Upper lobe of left lung (tissue), 6 donors: ENCODE measurements at places on chromosomes 6 and 20. TPM values are rescaled to one million over a fixed set of nuclear protein-coding genes. Genes with fewer than 3 reads are reported as not detected.

Gene CLPSL1
- not detected for total RNA-seq

Gene DST
- total RNA-seq: 330 TPM

Gene SIGLEC1
- 57.6 TPM for total RNA-seq

Gene ALDH5A1
- 10.2 TPM for total RNA-seq

Gene ENPP4
- 20.2 TPM for total RNA-seq

Gene PXMP4
- 30.1 TPM for total RNA-seq

Gene KIAA1755
- total RNA-seq: 2.1 TPM

Gene NHLRC1
- 1.9 TPM for total RNA-seq

Gene EFCAB8
- total RNA-seq: 1.7 TPM

Gene ESR1
- 1.3 TPM for total RNA-seq

Gene TENT5A
- 21.9 TPM for total RNA-seq

Gene TOX2
- 23.4 TPM for total RNA-seq

DNA sequence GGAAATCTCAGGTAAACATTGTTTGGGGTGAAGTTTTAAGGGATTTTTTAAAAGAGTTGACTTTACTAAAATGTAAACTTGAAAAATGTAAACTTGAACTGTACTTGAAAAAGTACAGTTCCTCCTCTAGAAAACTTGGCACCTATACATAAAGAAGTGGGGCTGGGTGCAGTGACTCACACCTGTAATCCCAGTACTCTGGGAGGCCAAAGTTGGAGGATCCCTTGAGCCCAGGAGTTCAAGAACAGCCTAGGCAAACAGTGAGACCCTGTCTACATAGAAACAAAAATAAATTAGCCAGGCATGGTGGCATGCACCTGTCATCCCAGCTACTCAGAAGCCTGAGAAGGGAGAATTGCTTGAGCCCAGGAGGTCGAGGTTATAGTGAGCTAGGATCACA is 7.2 kb downstream of the BTBD9 start:
- peaks cover 19% of the 10 kb centered on the region for H3K4me1 ChIP-seq
- peak; percentile 37 for DNase-seq
- H3K36me3 ChIP-seq: no peaks in the 10 kb centered on the region

DNA sequence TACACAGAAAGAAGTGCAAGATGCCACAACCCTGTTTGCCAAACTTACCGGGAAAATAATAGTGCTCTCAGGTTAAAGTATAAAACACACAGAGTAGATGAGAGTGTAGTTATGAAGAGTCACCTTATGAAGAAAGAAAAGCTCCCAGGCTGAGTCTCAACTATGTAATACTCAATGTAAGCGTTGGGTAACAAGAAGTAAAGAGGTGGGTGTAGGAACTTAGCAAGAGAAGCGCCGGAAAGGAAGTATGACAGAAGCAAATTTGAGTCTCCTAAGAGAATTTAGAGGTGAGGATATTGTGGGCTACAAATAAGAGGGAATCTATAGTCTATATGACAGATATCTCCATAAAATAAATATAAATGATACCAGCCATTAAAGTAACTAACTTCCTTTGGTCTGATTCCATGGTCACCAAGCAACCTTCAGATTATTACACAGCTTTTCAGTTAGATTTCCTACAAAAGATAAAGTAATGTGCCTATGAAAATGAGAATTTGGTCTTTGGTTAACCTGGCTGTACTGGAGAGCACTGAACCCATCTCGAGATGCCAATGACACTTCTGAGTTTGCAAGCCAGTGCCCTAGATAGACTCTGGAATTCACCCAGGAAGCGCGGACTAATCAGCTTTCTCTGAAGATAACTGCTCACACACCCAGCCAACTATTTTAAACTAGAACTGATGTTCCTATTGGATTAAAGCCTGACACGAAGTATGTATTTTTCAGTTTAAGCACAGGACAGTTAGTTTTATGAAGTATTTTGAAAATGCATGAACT is 1.8 kb downstream of the TUBE1 start:
- H3K4me3 ChIP-seq: no peak overlapping the region
- no peak for DNase-seq
- peaks cover 2% of the 10 kb centered on the region for H3K36me3 ChIP-seq
- no peak overlapping the region for H3K27ac ChIP-seq
- H3K27me3 ChIP-seq: no peaks in the 10 kb centered on the region

DNA sequence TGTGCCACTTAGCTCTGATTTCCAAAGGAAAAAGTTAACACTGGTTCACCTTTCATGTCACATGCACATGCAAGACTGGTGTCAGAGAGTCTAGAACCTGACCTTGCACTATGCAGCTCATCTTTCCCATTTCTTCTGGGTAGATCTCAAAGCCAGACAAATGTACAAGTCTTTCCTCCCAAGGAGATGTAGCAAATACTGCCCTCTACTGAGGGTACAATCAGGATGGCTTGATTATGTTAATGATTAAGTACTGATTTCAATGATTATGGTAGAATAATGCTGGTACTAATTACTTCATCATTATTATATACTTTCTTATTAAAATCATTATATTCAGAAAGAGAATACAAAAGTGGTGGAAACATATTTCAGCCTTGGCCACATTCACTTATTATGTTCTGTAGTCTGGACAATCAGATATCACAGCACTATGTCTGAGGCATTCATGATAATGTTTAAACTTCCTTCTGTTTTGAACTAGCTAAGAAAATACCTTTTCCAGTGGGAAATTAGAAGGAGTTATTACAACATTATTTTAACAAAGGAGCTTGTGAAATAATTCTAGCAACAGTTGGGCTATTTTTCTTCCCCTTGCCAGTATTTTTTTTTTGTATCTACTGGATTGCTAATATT is 68.5 kb upstream of the FOXO3 start:
- H3K36me3 ChIP-seq: no peaks in the 10 kb centered on the region
- H3K27me3 ChIP-seq: no peaks in the 10 kb centered on the region
- no peak for DNase-seq
- H3K27ac ChIP-seq: no peak overlapping the region
- no peaks in the 10 kb centered on the region for H3K4me1 ChIP-seq
- no peak overlapping the region for H3K4me3 ChIP-seq

DNA sequence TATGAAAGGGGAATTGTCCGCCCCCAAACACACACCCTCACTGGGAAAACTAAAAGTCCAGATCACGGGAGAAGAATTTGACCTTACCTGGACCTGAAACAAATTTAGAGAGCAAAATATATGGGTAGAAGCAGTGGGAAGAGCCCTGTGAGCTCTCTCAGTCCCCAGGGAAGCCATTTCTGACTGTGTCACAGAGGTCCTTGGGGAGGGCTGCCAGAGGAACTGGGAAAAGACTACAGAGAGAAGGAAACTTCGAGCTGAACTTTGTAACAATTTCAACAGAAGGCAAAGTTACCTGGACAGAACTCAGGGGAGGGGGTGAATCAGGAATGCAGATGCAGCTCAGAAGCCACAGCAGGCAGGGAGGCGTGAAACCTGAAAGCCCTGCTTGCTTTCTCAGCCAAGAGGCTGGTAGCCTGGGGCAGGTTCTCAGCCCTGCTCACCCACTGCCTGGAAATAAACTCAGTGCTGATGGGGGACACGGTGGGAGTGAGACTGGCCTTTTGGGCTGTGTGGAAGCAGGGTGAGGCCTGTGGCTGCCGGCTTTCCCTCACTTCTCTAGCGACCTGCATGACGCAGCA is 163.8 kb downstream of the TMEM200A start:
- H3K4me1 ChIP-seq: no peaks in the 10 kb centered on the region
- H3K36me3 ChIP-seq: no peaks in the 10 kb centered on the region
- H3K27me3 ChIP-seq: no peaks in the 10 kb centered on the region
- H3K4me3 ChIP-seq: no peak overlapping the region
- H3K27ac ChIP-seq: no peak overlapping the region

GRCh38 chr6:42453654-42454427 is 2.1 kb upstream of the TRERF1 start:
- no peaks in the 10 kb centered on the region for H3K36me3 ChIP-seq
- H3K27ac ChIP-seq: peak overlapping the region; percentile 69
- DNase-seq: peak; percentile 76
- peaks cover 17% of the 10 kb centered on the region for H3K4me1 ChIP-seq
- no peaks in the 10 kb centered on the region for H3K27me3 ChIP-seq

DNA sequence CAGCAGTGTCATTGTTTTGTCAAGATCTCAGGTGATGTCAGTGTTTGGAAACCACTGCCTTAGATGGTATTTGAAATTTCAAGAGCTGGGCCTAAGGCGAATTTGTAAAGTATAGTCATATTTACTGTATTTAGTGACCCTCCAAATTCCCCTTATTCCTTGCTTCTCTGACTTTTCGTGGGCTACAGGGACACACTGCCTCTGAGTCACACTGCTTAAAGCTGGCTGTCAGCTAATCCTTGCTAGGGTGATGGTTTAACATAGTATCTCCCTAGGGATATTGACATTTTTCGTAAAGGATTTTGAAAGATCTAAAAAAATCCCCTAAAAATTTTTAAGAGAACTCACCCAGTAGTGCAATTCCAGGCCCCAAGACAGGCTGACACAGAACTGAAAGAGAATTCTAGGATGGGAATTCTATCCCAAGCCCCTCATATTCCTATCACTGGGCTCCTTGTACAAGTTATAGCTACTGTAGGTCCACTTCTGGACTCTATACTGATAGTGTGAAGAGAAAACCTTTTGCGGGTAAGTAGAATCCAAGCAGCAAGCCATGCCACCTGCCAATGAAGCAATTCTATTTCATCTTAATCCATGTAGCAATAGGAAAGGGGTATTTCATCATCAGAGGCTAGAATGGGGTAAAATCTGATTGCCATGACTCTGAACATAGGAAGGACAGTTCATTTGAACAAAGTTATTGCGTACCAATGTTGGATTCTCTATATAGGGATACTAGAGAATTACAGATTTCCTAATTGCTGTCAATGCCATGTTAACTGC is 4.3 kb downstream of the BMP6 start:
- H3K4me1 ChIP-seq: peaks cover 42% of the 10 kb centered on the region
- no peaks in the 10 kb centered on the region for H3K36me3 ChIP-seq
- peaks cover 7% of the 10 kb centered on the region for H3K27me3 ChIP-seq
- H3K27ac ChIP-seq: peak overlapping the region; percentile 24
- DNase-seq: no peak

GRCh38 chr6:125104425-125104824 is 49.1 kb upstream of the TPD52L1 start:
- H3K27me3 ChIP-seq: no peaks in the 10 kb centered on the region
- H3K36me3 ChIP-seq: no peaks in the 10 kb centered on the region
- no peak overlapping the region for H3K27ac ChIP-seq
- H3K4me3 ChIP-seq: no peak overlapping the region
- no peaks in the 10 kb centered on the region for H3K4me1 ChIP-seq
- no peak for DNase-seq

DNA sequence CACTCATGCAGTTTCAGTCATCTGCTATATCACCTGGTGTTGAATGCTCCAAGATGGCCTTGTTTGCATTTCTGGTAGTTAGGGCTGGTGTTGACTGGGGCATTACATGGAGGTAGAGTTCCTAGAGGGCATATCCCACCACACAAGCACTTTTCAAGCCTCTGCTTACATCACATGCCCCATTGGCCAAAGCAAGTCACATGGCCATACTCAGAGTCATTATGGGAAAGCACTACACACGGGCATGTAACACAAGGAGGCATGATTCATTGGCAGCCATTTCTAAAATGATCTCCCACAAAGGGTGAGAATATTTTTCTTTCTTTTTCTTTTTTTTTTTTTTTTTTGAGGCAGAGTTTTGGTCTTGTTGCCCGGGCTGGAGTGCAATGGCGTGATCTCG is 73.2 kb downstream of the TRMT6 start:
- no peak for DNase-seq
- no peaks in the 10 kb centered on the region for H3K36me3 ChIP-seq
- H3K27me3 ChIP-seq: no peaks in the 10 kb centered on the region
- no peak overlapping the region for H3K27ac ChIP-seq

- no peaks in the 10 kb centered on the region for H3K36me3 ChIP-seq
- no peak overlapping the region for H3K4me3 ChIP-seq
- no peak overlapping the region for H3K27ac ChIP-seq
- H3K27me3 ChIP-seq: no peaks in the 10 kb centered on the region
- no peaks in the 10 kb centered on the region for H3K4me1 ChIP-seq
- no peak for DNase-seq
Observed at GRCh38 chr20:9743871-9744270, 95.0 kb downstream of the PAK5 start.

- no peak for DNase-seq
- no peak overlapping the region for H3K4me3 ChIP-seq
- no peaks in the 10 kb centered on the region for H3K27me3 ChIP-seq
- H3K27ac ChIP-seq: no peak overlapping the region
- no peaks in the 10 kb centered on the region for H3K4me1 ChIP-seq
Observed at GRCh38 chr6:129209355-129209754, 326.4 kb downstream of the LAMA2 start.

GRCh38 chr6:8025191-8025590 is 39.0 kb downstream of the BLOC1S5 start:
- H3K27me3 ChIP-seq: no peaks in the 10 kb centered on the region
- H3K27ac ChIP-seq: no peak overlapping the region
- H3K36me3 ChIP-seq: peaks cover 6% of the 10 kb centered on the region
- H3K4me1 ChIP-seq: peaks cover 14% of the 10 kb centered on the region
- no peak overlapping the region for H3K4me3 ChIP-seq
- DNase-seq: no peak

DNA sequence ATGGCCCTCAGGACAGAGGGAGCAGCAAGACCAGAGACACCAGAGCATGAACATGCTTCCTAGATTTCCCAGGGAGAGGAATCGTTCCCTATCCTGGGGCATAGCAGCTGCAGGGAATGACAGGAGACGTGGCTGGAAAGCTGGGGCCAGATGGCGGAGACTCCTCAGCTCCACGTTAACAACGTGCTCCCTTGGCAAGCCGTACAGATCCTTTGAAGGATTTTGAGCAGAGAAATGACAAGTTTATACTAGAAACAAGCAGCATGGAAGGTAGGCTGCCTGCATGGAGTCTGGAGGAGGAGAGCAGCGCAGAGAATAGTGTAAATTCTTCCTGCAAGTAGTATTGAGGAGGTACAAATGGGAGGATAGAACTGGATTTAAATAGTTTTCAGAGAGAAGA is 11.7 kb downstream of the MYLIP start:
- H3K27ac ChIP-seq: no peak overlapping the region
- H3K4me3 ChIP-seq: no peak overlapping the region
- H3K4me1 ChIP-seq: peaks cover 50% of the 10 kb centered on the region
- H3K36me3 ChIP-seq: peaks cover 42% of the 10 kb centered on the region

DNA sequence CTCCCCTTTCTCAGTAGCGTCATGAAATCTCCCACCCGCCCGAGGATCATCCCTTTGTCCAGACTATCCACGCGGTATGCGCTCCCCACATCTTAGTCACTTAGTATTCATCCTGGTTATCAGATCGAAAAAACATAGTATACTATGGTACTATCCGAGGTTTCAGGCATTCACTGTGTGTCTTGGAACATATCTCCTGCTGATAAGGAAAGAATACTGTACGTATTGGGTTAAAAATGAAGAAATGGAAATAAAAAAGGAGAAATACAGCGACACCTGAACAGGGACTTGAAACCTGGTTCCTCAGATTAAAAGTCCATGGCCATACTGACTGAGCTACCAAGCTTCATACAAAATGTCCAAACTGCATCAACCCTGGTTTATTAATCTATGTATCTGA is 14.0 kb downstream of the HMGN4 start:
- peaks cover 24% of the 10 kb centered on the region for H3K4me1 ChIP-seq
- DNase-seq: no peak
- H3K4me3 ChIP-seq: no peak overlapping the region
- no peaks in the 10 kb centered on the region for H3K27me3 ChIP-seq

GRCh38 chr6:112752791-112753190 is 405.7 kb downstream of the RFPL4B start:
- H3K27ac ChIP-seq: no peak overlapping the region
- no peak for DNase-seq
- H3K36me3 ChIP-seq: no peaks in the 10 kb centered on the region
- no peak overlapping the region for H3K4me3 ChIP-seq
- no peaks in the 10 kb centered on the region for H3K27me3 ChIP-seq

GRCh38 chr6:137002505-137002904 is 42.3 kb downstream of the IL20RA start:
- H3K4me3 ChIP-seq: no peak overlapping the region
- H3K27me3 ChIP-seq: no peaks in the 10 kb centered on the region
- H3K4me1 ChIP-seq: no peaks in the 10 kb centered on the region
- DNase-seq: no peak
- H3K27ac ChIP-seq: no peak overlapping the region
